ENCODE measurements at places on chromosomes 5 and 9.

- no peak for DNase-seq
These were observed 192.9 kb upstream of the RAD23B start for GRCh38 chr9:107090218-107090617.

DNA sequence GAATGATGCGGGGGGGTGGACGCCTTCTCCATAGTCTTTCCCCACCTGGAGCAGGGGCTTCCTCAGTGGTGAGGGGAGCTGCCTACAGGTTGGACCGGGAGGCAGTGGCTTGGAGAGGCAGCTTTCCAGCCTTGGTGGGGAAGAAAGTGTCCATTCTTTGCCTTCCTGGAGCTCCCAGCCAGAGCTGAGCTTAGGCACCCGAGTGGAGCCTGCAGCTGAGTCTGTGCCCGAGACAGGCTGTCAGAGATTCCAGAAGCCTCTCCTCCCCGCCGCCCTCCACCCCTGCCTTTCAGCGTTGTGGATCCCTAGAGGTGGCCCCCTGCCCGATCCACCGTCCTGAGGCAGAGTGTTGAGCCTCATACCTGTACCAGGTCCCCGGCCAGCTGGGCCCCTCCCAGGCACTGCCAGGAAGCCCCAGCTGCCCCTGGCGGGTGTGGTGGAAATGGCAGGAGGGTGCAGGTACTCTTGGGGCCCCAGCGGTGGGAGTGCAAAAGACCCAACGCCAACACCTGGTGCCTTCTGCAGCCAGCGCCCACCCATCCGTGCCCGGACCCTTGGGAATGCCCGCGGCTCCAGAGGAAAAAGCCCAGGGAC lies 112.0 kb downstream of the RXRA start:
- no peak for DNase-seq

DNA sequence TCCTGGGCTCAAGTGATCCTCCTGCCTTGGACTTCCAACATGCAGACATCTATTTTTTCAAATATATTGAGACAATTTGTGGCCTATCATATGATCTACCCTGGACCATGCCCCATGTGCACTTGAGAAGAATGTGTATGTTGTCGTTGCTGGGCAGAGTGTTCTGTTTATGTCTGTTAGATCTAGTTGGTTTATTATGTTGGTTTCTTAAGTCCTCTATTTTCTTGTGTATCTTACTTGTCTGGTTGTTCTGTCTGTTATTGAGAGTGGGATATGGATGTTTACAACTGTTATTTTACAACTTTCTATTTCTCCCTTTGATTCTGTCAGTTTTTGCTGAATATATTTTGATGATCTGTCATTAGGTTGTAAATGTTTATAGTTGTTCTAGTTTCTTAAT lies 10.2 kb upstream of the TMEM171 start:
- no peak for DNase-seq

GRCh38 chr5:128537221-128537999 lies 635 bp downstream of the FBN2 start:
- DNase-seq = no peak

- DNase-seq = no peak
These were observed 3.4 kb upstream of the EHMT1 start for GRCh38 chr9:137615387-137615871.

GRCh38 chr9:127291246-127291778 lies 26.7 kb downstream of the GARNL3 start:
- no peak for DNase-seq

DNA sequence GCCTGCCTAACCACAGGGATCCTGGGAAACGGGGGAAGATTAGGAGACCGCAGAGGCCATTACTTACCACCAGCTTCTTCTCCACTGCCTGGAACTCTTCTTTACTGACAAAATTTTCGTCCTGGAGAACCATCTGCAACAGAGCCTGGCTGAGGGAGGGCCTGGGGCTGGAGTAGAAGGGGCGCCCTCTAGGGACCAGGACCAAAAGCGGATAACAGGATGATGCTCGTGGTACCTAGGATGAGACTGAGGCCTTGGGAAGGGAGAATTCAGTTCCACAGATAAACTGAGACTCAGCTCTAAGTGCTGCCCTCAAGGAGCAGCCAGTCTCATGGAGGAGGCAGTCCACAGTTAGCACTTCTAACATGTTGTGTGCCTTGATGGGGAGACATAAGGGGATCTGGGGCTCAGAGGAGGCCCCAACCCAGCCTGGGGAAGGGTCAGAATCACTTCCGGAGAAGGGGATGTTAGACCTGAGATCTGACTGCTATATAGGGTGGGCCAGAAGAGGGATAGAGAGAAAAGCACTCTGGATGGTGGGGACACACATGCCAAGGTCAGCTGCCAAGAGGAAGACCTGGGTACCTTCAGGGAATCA lies 1.2 kb downstream of the SPATA24 start:
- DNase-seq = no peak

- no peak for DNase-seq
These were observed 34.5 kb downstream of the COL15A1 start for GRCh38 chr9:98978231-98978681.

- no peak for DNase-seq
These were observed 8.6 kb upstream of the AQP3 start for GRCh38 chr9:33455945-33456344.

GRCh38 chr5:172775326-172776234 lies 4.6 kb upstream of the DUSP1 start:
- no peak for DNase-seq

DNA sequence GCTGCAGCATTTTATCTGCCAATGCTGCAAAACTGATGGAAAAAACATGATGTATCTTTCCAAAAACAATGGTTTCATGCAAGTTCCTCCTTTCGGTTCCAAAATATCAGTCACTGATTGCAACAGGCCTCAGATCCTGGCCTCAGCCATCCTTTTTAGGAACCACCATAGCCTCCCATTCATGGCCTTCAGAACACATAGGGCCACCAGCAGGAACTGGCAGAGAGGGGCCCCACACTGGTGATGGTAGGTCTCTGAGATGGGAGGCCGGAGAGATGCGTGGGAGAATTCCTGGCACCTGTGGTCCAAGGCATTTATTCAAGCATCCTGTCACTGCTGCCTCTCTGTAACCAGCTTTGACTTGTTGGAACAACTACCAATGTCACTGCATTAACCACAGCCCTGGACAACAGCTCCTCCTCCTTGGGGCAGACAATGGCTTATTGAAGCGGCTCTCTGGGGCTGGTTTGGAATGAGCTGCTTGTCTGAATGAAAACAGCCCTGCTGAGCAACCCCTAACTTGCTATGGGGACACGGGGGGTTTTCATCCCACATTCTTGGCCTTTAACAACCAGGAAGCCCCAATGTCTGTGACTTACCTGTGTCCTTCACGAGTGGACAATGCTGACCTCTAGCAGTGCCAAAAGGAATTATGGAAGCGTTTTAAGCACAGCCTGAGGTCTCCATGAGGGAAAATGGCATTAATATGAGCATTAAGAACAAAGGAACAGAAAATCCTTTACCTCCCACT lies 108.1 kb downstream of the LHFPL2 start:
- no peak for DNase-seq

DNA sequence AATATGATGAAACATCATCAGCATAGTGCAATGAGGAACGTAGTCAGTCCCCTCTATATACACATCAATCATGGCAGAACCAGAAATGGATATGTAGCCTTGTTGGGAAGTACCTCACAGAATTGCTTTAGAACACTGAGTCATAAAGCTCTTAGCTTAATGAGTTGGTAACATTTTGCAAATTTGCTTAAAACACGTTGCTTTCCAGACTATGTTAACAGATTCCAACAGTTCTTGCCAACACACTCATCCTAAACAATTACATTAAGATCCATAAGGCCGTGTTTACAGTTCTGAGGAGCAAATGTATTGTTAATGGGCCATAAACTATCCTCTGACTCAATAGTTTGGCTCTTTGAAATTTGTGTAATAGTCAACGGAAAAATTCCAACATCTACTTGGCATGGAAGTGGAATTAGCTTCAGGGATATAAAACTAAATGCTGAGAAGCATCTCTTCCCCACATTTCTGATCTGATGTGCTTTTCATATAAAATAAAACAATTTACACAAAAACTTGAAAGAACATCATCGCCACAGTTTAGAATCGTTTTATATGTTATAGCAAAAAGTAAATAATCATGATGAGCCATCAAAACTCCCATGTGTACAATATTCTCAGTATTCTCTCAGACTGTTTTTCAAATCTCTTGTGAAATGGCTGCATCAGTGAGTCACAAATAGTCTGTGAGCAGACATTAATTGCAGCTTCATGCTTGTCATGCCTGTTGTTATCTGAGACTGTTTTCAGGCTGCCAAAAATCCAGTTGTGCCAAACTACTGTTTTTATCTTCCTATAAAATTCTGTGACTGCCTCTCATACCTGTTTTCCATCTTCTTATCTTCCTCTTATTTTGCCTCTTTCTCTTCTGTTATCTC lies 291.9 kb downstream of the COX7C start:
- no peak for DNase-seq

DNA sequence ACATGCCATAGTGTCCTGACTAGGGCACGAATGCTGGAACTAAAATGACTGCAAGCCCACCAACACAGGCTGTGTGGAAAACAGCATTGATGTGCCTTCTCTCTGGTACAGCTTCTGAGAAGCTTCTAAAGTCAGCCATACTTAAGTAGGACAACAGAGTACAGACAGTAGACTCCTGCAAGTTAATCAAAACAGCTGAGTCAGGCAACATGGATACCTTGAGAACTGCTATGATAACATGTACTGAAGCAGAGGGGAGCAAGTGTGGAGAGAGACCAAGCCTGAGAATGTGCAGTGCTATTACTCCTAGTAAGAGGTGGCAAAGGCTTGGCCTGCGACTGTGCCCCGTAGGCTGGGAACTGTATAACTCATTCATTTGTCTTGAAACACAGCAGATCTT lies 2.5 kb downstream of the ISCA1 start:
- DNase-seq = no peak

- DNase-seq = no peak
These were observed 31.5 kb downstream of the GAPVD1 start for GRCh38 chr9:125293134-125293533.

- DNase-seq = no peak
These were observed at the start of gene SMIM23 for GRCh38 chr5:171785517-171785916. SMIM23 (plus strand) TSS chr5:171785817; CDS start chr5:171785872, 55 bp downstream.

GRCh38 chr5:107389130-107389774 lies 281.5 kb downstream of the EFNA5 start:
- DNase-seq = no peak

GRCh38 chr9:14340994-14341393 lies 27.1 kb upstream of the NFIB start:
- DNase-seq = no peak

DNA sequence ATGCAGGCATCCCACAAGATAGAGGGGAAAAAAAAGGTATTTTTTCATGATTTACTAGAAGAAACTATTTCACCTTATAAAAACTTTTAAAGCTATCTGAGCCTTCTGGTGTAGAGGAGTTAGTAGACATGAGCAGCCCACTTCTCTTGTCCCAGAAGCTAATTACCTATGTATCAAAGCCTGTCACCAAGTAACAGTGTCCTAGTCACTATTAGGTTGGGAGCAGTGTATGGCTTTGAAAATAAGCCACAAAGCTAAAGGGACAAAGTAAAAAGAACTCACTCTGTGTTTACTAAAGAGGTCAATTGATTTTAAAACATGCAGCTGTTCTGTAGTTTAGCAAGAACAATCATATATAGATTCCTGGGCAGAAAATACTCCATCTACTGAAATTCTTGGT lies 1286.1 kb downstream of the PTPRD start:
- DNase-seq = no peak

GRCh38 chr5:54281960-54282692 lies 28.2 kb downstream of the ARL15 start:
- DNase-seq = no peak

DNA sequence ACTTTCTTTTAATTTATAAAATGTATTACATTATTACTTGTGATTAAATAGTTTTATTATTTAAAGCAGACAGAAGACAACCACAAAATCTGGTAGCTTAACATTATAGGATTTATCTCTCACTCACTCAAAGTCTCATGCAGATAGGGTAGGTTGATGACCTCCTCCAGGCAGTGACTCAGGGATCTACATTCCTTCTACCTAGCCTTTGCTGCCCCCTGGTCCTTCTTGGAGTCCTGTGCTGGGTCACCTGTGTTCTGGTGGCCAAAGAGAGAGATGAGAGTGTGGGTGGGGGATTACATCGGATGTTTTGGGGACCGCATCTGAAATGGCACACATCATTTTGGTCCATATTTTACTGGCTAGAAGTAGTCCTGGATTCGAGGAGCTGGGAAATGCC lies 95.7 kb upstream of the CTSL start:
- no peak for DNase-seq

GRCh38 chr5:172854451-172854871 lies 20.4 kb downstream of the ERGIC1 start:
- DNase-seq = no peak

GRCh38 chr9:136751814-136752213 lies 3.5 kb upstream of the LCN6 start:
- DNase-seq = no peak

DNA sequence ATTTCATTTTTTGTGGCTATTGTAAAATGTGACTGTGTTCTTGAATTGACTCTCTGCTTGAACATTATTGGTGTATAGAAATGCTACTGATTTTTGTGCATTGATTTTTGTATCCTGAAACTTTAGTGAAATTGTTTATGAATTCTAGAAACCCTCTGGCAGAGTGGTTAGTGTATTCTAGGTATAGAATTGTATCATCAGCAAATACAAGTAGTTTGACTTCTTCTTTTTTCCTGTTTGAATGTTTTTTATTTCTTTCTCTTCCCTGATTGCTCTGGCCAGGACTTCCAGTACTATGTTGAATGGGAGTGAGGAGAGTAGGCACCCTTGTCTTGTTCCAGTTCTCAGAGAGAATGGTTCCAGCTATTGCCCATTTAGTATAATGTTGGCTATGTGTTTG lies 88.8 kb upstream of the HMHB1 start:
- no peak for DNase-seq

GRCh38 chr5:39262981-39263380 lies 43.6 kb upstream of the FYB1 start:
- DNase-seq = no peak

- DNase-seq = no peak
These were observed 457.7 kb downstream of the BNC2 start for GRCh38 chr9:16412740-16413139.

- no peak for DNase-seq
These were observed 95.9 kb upstream of the SPRY4 start for GRCh38 chr5:142420561-142421227.

DNA sequence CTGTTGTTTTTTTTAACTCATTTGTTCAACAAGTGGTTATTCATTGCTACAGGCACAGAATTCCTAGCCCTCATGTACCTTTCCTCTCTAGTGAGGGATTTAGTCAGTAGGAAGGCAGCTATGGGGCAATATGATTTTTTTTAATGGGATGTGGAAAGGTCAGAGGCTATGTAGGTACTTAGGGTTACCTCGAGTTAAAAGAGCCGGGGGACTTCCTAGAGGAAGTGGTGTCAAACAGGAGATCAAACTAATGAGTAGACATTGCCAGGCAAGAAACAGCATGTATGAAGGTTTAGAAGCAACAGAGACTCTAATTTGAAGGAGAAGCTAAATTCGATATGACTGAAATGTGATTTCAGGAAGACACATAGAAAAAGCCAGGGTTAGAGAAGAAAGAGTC lies 50.7 kb downstream of the ITGA2 start:
- DNase-seq = no peak

- no peak for DNase-seq
These were observed 237.6 kb upstream of the RIOK2 start for GRCh38 chr5:97420646-97421045.

GRCh38 chr5:159316519-159317383 lies 13.5 kb downstream of the IL12B start:
- peak; percentile 28 for DNase-seq
